ENCODE measurements at places on chromosomes 3 and 15. TPM values are rescaled to one million over a fixed set of nuclear protein-coding genes. Genes with fewer than 3 reads are reported as not detected.

SAMD7 gene
- not detected for total RNA-seq

CSPG5 gene
- total RNA-seq: 74.4 TPM

C3orf20 gene
- total RNA-seq: 0.78 TPM

ZNF660 gene
- total RNA-seq: 8.7 TPM

NR2E3 gene
- not detected for total RNA-seq

TRIM42 gene
- total RNA-seq: not detected

MRPS25 gene
- 99.9 TPM for total RNA-seq

STAG1 gene
- 34.8 TPM for total RNA-seq

ADAMTS7 gene
- 2.1 TPM for total RNA-seq

ALPK3 gene
- total RNA-seq: 3.8 TPM

CD47 gene
- total RNA-seq: 188 TPM

ACTRT3 gene
- 0.81 TPM for total RNA-seq

THRB gene
- total RNA-seq: 136 TPM

IL12A gene
- total RNA-seq: 0.85 TPM

BBS4 gene
- 28.5 TPM for total RNA-seq

RTP2 gene
- total RNA-seq: not detected

GOLGA6B gene
- total RNA-seq: 0.36 TPM

MYRIP gene
- 51.5 TPM for total RNA-seq

CYP1A2 gene
- total RNA-seq: not detected

ALG1L2 gene
- 7.7 TPM for total RNA-seq

CD96 gene
- 1.0 TPM for total RNA-seq

LRRC3B gene
- 22.7 TPM for total RNA-seq

RTP1 gene
- 2.7 TPM for total RNA-seq

P3H2 gene
- total RNA-seq: 7.6 TPM

FOXB1 gene
- total RNA-seq: not detected
